NCI-H774 (cell line): ENCODE measurements at places on chromosomes 16 and 17.

GRCh38 chr16:29198731-29199521 lies 207.6 kb downstream of the NPIPB11 start:
- no peak for DNase-seq

DNA sequence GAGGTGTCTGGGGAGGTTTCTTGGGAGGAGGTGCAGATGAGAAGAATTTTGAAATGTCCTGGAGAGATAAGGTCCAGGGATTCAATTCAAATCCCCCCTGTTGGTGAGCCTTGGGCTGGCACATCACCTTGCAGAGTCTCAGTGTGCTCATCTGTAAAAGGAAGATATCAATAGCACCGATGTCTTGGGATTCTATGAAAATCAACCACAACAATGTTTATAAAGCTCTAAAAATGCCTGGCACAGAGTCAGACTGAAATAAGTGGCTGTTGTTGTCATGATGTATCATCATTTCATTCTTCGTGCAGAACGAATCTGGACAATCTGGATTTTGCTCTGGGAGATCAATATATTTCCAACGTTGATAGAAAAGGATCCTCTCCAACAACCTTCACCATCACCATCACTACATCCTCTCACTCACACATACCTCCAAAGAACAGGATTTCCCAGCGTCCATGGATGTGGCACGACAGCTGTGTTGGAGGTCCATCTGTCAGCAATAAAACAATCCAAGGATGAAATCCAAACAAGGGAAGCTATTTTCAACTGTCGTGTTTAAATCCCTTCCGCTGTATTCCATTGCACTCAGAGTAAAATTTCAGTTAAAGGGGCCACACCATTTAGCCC lies 393.7 kb upstream of the DYNLRB2 start:
- no peak for DNase-seq

GRCh38 chr16:24430954-24431760 lies 108.2 kb upstream of the RBBP6 start:
- no peak for DNase-seq

DNA sequence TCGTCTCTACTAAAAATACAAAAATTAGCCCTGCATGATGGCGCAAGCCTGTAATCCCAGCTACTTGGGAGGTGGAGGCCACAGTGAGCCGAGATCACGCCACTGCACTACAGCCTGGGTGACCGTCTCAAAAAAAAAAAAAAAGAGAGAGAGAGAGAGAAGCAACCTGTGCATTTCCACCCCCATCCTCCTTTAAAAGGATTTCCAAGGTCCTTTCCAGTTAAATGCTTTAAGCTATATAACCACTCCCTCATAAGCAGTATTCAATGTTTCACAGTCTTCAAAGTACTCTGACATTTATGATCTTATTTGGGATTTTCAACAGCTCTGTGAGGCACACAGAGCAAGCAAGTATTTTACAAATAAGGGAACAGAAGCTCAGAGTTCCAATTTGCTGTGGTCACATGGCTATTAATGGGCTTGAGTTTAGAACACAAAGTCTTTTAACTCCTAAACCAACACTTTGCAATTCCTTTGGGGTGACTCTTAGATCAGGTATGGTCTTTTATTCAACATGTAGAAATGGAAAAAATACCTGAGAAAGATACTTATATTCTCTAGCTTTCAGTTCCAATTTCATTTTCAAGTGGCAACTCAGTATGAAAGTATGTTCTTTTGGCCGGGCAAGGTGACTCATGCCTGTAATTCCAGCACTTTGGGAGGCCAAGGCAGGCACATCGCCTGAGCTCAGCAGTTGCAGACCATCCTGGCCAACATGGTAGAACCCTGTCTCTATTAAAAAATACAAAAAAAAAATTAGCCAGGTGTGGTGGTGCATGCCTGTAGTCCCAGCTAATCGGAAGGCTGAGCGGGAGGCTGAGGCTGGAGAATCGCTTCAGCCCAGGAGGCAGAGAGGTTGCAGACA lies 31.3 kb downstream of the SPOP start:
- no peak for DNase-seq

- DNase-seq, result no peak
Measured at GRCh38 chr16:1069154-1069553, 3.4 kb upstream of the SSTR5 start.

GRCh38 chr16:6701096-6701495 lies 631.5 kb upstream of the RBFOX1 start:
- DNase-seq, result no peak

GRCh38 chr16:8887952-8888560 lies 5.9 kb downstream of the LITAFD start:
- DNase-seq, result no peak

DNA sequence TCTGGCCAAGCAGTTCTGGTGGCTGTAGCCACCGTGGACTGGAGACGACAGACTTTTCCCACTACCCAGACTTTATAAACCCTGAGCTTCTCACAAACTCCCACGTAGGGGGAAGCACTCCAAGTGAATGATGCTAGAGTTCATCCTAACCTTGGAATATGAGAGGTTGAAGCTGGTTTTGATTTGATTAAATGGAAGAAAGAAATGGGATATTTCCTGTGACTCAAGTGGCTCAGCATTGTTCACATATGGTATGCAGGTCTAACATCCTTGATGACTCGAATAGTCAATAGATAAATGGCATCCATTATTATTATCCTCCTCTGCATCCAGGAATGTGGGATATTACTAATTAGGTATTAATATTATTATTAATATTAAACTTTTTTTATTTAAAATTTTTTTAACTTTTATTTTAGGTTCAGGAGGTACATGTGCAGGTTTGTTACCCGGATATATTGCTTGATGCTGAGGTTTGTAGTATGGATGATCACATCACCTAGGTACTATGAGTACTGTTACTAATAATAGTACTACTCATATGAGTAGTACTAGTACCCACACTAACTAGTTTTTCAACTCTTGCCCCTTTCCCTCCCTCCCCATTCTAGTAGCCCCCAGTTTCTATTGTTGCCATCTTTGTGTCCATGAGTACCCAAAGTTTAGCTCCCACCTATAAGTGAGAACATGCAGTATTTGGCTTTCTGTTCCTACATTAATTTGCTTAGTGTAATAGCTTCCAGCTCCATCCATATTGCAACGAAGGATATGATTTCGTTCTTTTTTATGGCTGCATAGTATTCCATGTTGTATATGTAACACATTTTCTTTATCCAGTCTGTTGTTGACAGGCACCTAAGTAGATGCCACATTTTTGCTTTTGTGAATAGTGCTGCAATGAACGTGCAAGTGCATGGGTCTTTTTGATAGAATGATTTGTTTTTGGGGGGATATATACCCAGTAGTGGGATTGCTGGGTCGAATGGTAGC lies 22.9 kb downstream of the PIK3R6 start:
- DNase-seq, result no peak

GRCh38 chr16:27745348-27745747 lies 195.4 kb downstream of the KATNIP start:
- no peak for DNase-seq

GRCh38 chr16:50925758-50926357 lies 184.0 kb downstream of the CYLD start:
- no peak for DNase-seq

DNA sequence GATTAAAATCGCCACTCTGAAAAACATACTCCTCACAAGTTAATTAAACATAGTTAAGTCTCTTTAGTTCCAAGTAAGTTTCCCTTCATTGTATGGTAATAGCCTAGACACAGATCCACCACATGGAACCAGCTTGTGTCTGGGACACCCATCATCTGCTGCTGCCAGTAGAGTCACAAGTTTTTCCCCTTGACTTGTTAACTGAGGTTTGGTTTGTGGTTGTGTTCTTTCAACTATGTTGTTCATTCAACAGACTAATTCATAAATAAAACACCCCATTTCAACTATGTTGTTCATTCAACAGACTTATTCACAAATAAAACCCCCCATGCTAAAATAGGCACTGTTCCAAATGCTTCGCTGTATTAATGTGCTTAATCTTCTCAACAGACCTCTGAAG lies 24.4 kb downstream of the YWHAE start:
- no peak for DNase-seq

DNA sequence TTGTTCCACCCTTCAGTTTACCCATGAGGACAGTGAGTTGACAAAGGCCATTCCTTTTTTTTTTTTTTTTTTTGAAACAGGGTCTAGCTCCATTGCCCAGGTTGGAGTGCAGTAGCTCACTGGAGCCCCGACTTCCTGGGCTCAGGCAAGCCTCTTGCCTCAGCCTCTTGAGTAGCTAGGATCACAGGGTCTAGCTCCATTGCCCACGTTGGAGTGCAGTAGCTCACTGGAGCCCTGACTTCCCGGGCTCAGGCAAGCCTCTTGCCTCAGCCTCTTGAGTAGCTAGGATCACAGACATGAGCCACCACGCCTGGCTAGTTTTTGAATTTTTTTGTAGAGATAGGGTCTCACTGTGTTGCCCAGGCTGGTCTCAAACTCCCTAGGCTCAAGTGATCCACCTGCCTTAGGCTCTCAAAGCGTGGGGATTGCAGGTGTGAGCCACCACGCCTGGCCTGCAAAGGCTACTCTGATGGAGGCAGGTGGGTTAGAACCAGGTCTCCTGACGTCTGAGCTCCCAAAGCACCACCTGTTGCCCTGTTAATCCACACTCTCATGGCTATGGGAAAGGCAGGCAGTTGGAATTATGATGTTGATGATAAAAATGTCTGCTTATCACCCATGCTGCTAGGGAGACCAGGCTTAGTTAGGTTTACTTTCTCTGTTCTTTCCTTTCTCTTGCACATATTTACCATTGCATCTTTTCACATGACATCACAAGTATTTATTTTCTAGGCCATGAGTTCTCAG lies 65.2 kb downstream of the KSR1 start:
- no peak for DNase-seq

DNA sequence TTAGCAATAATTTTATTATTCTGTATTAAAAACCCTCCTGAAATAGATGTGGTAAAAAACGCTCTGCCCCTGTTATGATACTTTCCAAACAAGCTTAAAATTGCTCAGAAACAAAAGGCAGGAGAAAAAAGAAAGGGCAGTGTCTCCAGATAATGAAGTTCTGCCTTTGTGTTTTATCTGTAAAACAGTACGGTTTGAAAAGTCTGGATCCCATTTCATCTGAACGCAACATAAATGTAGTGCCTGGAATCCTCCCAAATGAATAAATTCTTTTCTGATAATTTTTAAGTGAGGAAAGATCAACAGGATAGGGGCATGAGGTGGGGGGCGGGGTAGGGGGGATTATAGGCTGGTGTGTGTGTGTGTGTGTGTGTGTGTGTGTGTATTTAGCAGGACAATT lies 87.5 kb upstream of the SOX9 start:
- no peak for DNase-seq

- DNase-seq, result no peak
Measured at GRCh38 chr16:26795184-26795583, 271.5 kb upstream of the C16orf82 start.

- DNase-seq, result no peak
Measured at GRCh38 chr16:68607443-68607842, 37.7 kb upstream of the CDH3 start.

- DNase-seq, result no peak
Measured at GRCh38 chr17:81869221-81870130, 1.7 kb downstream of the ARHGDIA start.

GRCh38 chr16:71360378-71360777 lies 1.9 kb downstream of the CALB2 start:
- no peak for DNase-seq

- DNase-seq, result no peak
Measured at GRCh38 chr16:46772463-46772862, 24.3 kb upstream of the MYLK3 start.

GRCh38 chr17:65564793-65565192 lies 3.3 kb upstream of the AXIN2 start:
- peak; percentile 71 for DNase-seq

GRCh38 chr17:50961282-50962220 lies 95.4 kb upstream of the TOB1 start:
- no peak for DNase-seq

- no peak for DNase-seq
Measured at GRCh38 chr17:7138800-7139381, 24.3 kb upstream of the ASGR2 start.

GRCh38 chr16:67441271-67441753 lies 10.4 kb downstream of the HSD11B2 start:
- DNase-seq, result peak; percentile 21

- DNase-seq, result no peak
Measured at GRCh38 chr16:1941162-1942046, 1.6 kb downstream of the MSRB1 start.

DNA sequence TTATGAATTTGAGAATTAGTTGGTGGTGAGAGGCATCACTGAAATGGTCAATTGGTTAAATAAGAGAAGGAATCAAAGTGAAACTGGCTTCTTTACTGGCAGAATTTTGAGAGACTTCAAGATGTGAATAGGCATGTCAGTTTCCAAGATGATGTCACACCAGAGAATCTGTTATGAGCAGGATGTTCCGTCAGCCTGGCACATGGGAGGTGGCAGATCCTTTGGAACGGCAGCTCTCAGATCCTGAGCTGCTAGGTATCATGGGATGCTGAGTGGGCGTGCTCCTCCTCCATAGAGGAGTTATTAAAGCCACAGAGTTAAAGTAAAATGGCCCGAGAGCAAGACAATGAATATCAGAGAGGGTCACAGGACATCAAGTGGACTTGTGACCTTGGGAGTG lies 444.3 kb upstream of the HSBP1 start:
- no peak for DNase-seq

DNA sequence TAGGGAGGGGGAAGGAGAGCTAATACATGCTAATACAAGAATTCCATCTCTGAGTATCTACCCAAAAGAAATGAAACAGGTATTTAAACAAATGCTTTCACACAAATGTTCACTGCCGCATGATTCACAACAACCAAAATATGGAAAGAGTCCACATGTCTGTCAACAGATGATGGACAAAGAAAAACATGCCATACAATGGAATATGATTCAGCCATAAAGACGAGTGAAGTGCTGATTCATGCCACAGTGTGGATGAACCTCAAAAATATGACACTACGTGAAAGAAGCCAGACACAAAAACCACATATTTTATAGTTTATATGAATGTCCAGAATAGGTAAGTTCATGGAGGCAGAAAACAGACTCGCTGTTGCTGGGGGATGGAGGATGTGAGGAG lies 321.4 kb downstream of the FOXL1 start:
- no peak for DNase-seq

DNA sequence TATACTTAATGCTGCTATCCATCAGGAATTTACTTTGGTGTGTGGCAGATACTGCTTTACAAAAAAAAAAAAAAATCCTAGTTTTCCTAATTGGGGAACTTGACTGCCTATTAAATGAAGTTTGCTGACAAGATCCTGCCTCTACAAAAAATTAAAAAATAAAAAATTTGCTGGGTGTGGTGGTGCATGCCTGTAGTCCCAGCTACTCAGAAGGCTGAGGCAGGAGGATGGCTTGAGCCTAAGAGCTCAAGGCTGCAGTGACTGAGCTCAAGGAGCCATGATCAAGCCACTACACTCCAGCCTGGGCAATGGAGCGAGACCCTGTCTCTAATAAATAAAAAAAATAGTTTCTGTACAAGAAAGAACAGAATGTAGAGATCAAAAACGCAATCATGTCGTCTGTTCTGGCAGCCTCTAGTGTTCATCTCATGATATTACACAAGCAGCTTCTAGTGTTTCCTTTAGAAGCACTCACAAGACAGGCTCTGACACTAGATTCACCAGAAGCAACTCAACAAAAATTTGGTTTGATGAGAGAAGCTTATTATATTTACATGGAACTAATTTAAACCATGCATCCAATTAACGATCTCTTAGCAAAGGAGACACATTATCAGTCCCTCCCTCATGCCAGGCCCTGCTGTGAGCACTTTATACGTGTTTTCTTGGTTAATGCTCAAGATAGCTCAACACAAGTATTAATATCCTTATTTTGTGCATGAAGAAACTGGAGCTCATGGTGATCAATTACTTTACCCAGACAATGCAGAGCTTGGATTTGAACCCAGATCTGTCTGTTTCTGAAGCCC lies 6.8 kb upstream of the KRTAP17-1 start:
- peak; percentile 61 for DNase-seq
